ENCODE measurements at places on chromosomes 1 and 21. TPM values are rescaled to one million over a fixed set of nuclear protein-coding genes. Genes with fewer than 3 reads are reported as not detected.

Gene CD5L
- total RNA-seq = not detected

DNA sequence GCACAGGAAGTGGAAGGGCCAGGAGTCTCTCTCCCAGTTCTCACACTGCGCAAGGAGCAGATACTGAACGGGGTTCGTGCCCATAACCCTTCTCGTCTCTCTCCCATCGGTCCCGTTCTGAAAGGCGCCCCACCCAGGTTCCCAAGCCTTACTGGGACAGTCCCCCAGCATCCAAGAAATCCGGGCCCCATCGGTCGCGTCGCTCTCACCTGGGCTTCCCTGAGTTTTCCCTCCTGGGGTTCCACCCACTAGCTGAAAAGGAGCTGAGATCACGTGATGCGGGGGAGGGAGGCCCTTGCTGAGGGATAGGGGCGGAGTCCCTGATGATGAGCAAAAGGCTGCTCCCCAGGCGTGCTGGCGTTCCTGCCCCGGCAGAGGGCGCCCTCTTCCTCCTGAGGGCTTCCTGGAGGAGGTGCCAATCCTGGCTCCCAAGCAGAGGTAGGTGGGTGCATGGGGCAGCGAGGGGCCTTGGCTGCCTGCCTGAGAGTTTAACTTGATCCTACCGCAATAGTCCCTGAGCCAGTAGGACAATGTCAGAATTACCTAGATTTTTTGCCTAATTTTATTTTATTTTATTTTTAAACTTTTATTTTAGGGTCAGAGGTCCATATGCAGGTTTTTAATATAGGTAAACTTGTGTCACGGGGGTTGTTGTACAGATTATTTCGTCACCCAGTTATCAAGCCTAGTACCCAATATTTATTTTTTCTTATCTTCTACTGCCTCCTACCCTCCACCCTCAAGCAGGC is at the start of gene SPOCD1:
Gene SPOCD1 (minus strand): TSS at position 271 of the 749 bp plus-strand sequence. CDS start 689 bp downstream, outside the sequence.
- no peak within 1 kb of the TSS for H3K27ac ChIP-seq
- no peaks in the 10 kb centered on the region for H3K4me1 ChIP-seq
- DNase-seq = peak; percentile 86

GRCh38 chr1:184535191-184535970 is 148.6 kb downstream of the C1orf21 start:
- H3K36me3 ChIP-seq = no peaks in the 10 kb centered on the region
- no peaks in the 10 kb centered on the region for H3K4me1 ChIP-seq
- no peak overlapping the region for H3K27ac ChIP-seq
- no peak for DNase-seq
- no peak overlapping the region for H3K4me3 ChIP-seq
- H3K27me3 ChIP-seq = no peaks in the 10 kb centered on the region

- no peak overlapping the region for H3K4me3 ChIP-seq
- no peaks in the 10 kb centered on the region for H3K36me3 ChIP-seq
- no peak overlapping the region for H3K27ac ChIP-seq
- no peaks in the 10 kb centered on the region for H3K4me1 ChIP-seq
- peaks cover 48% of the 10 kb centered on the region for H3K27me3 ChIP-seq
Observed at GRCh38 chr1:2778220-2778592, 23.3 kb downstream of the TTC34 start.

DNA sequence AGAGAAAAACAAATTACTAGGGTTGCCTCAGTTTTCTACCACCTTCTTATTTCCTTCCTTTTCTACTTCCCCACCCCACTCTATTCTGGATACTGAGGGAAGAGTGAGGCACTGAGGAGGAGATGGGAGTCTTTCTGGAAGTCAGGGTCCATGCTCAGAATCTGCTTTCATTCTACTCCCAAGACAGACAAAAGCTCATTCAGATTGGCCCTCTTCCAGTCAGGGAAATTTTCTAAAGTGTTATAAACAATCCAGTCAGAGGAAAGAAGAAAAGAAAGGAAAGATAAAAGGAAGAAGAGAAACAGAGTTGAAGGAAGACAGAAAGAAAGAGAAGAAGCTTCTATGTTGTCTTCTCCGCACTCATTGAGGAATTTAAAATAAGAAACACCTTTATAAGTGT is 228.6 kb downstream of the COP1 start:
- H3K4me3 ChIP-seq = no peak overlapping the region
- peaks cover 1% of the 10 kb centered on the region for H3K36me3 ChIP-seq
- no peaks in the 10 kb centered on the region for H3K27me3 ChIP-seq
- DNase-seq = no peak

Data from PC-3 (cell line).